ENCODE measurements at places on chromosomes 7 and 10.

DNA sequence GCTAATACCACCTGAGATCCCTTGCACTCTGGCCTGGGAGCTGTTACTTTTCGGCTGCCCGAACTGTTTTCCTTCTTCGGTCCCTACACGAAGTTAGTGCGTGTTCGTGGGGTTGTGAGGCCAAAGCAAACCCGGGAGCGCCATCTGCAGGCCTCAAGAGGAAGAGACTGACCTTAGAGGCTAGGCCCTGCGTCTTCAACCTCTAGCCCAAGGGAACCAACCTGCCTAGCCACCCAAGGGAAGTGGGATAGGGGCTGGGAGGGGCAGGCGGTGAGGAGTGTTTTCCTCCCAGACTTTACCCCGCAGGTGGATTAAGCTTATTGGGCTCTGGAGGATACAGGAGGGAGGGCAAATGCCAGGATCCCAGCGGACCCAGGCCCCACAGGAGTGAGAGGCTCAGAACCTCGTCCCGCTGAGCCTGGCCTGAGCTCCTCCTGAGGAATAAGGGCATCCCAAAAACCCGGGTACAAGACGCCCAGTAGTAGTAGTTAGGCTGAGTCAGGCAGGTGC is 1.7 kb upstream of the PAX2 start:
- peak; percentile 76 for DNase-seq

DNA sequence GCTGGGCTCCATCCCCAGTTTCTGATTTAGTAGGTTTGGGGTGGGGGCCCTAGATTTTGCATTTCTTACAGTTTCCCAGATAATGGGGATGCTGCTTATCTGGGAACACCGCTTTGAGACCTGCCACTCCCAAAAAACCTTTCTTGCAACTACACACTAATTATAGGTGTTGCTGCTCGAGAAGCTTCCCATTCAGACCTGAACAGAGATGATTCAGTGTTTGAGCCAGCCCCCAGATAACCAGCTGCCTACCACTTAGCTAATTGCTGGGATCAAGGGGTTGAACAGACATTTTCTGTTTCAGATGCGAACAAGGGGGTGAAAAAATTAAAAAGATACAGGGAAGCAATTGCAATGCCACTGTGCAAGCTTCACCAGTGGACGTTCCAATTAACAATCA is 448.5 kb downstream of the KCNMA1 start:
- no peak for DNase-seq

DNA sequence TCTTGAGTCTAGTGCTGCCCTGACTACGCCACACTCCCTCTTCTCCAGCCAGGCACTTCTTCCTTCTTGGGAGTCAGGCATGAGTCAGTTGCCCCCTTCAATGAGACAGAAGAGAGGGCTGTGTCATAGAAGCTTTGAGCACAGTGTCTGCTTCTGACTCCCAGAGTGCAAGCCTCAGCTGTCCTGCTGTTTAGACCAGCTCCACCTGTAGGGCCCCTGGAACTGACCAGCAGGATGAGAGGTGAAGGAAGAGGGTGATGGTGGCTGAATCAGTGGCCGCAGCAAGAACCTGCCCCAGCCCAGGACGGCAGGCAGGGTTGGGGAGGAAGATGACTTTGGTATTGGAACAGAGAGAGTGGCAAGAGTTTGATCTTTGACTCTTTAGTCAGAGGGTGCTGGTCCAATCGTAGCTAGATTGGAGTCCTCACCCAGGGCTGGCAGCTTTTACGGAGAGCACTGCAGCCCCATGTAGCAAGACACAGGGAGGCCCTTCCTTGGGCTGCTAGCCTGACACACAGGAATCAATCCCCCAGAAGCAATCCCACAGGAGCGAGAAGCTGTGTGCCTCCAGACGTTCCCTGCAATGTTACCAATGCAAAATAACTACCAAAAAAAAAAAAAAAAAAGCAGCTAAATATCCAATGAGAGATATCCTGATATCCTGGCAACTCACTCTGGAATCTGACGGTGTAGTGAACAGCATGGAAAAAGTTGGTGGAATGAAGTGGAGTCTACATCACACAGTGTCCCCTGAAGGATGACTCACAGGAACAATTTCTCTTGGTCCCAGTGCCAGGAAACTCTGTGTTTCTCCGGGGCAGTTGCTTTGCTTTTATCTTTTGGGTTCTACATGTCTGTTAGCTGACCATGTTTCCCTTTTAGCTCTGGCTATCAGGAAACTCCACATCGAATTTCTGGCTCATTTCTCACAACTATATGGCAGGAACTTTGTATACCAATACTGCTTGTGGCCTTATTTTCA is 6.9 kb downstream of the C10orf62 start:
- DNase-seq = peak; percentile 92

DNA sequence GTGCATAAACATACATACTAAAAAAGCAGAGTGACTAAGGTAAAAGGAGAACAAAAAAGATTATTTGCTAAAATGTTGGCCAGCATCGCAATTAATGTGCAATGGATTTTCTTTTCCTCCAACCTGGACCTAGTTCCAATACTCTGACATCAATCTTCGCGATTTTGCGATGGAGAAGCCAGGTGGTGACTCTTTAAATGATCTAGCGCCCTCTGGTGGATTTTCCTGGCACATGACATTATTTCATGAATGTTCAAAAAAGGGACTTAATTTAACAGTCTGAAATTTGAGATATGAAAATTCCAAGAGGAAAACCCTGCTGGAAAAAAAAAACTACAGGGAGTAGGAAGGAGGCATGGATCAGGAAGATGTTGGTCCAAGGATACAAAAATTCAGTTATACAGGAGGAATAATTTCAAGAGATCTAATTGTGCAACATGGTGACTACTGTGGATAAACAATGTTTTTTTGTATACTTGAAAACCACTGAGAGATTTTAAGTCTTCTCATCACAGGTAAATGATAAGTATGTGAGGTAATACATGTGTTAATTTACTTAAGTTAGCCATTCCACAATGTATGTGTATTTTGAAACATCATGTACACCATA is 4.3 kb upstream of the KCNMA1 start:
- DNase-seq = peak; percentile 86

- DNase-seq = no peak
Measured at GRCh38 chr7:134897936-134898335, 88.4 kb upstream of the AGBL3 start.

Data from fibroblast of pulmonary artery (primary cell).